ENCODE measurements at places on chromosomes 5 and 9. TPM values are rescaled to one million over a fixed set of nuclear protein-coding genes. Genes with fewer than 3 reads are reported as not detected.

- no peak for DNase-seq
These were observed 103.4 kb downstream of the PSD2 start for GRCh38 chr5:139898981-139899380.

GRCh38 chr9:7935681-7936080 is 136.1 kb upstream of the DMAC1 start:
- no peak for DNase-seq

- no peak for DNase-seq
These were observed 9.7 kb downstream of the RAD1 start for GRCh38 chr5:34905564-34905963.

GRCh38 chr5:174571662-174572397 is 152.6 kb upstream of the MSX2 start:
- DNase-seq, result no peak

DNA sequence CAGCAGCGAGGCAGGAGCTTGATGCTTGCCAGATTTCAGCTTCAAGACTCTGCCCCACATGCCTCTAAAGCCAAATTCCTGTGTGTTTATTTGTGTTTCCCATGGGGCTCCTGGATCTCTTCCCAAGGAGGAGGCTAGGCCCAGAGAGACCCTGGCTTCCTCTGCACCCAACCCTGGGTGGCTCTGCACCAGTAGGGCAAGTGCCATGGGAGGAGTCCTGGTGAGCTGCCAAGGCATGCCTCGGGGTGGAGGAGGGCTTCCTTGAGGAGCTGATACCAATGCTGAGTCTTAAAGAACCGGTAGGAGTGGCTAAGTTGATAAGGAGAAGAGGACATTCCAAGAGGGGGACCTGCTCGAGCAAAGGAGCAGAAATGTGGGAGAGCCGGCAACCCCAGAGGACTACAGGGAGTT is 6.8 kb upstream of the TIFAB start:
- no peak for DNase-seq

DNA sequence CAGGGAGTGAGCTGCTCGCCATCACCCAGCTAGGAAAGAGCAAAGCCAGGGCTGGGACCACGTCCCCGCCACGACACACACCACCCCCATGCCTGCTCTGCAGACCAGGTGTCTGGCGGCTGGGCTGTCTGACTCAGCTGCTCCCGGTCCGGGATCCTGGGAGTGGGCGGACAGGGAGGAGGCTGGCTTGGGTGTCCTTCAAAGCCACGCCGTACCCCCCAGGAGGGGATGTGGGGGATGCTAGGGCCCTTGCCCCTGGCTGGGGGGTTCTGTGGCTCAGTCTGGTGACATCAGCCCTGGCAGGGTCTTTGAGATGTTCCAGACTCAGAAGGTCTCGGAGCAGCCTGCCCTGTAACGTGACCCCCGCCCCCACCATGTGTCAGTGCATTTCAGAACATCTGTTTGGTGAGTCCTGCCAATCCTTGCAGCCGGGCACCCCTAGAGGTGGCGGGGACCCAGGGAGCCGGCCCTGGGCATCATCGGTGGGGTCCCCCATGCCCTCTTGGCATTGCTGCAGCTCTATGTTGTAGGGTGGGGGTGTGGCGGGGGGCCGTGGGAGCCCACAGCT is 62.3 kb downstream of the HMCN2 start:
- no peak for DNase-seq

DNA sequence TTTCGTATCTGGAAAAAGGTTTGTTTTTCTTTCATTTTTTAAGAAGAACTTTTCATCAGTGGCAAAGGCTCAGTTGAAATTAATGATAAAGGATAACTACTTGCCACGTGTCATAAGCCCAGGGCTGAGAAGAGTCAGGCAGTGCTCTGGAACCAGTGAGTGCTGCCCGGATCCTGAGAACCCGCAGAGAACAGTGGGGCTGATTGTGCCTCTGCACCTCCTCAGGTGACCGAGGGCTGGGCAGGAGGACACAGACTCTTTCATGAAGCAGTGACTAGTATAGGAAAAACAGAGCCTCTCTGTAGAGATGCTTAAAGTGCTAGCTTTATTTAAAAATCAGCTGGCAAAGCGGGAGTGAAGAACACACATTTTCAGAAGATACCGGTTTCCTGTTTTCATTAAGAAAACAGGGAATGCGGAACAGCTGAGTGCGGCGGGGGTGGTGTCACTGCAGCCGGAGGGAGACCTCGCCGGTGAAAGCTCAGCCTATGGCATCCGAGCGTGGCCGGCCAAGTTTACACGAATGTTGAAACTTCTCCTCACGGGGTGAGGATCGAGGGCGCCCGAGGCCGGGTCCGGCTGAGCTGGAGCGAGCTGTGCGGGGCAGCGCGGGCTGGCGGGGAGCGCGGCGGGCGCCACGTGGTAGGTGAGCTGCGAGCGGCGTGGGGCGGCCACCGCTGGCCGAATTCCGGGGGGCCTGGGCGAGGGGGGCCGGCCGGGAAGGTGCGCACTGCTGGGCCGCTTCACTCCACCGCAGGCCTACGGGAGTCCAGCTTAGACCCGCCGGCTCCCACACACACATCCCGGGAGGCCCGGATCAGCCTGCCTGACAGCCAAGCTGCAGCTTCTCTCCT is 134.7 kb upstream of the DMRT1 start:
- no peak for DNase-seq

DNA sequence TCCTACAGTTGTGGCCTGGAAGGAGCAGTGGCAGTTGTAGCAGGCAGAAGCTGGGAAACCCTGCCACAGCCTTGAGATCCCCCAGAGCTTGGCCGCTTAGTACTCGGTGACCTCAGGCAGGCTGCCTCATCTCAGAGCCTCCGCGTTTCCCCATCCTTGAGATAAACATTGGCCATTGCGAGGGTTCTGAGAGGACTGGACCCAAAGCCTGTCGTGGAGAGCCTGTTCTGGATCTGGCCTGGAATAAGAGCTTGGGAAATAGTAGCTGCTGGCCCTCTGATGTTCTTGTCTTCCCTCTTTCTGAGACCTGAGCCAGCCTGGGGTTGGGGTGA is 1.3 kb downstream of the MIGA2 start:
- no peak for DNase-seq

DNA sequence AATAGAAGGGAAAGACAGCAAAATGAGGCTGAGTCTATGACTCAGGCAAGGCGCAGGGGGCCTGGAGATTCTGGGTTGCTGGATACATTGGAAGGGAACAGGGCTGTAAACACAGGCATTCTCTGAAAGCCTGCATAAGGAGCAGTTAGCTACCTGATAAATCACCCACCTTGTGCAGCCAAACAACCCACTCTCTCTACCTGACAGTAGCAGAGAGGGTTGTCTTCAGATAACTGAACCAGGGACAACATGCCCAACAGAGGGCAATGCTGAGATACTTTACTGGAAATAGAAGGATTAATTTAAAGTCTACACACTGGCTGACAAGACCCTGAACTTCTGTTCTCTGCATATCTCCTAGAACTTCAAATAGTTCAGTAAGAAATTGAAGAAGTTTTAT is 161.6 kb downstream of the KCTD16 start:
- no peak for DNase-seq

DNA sequence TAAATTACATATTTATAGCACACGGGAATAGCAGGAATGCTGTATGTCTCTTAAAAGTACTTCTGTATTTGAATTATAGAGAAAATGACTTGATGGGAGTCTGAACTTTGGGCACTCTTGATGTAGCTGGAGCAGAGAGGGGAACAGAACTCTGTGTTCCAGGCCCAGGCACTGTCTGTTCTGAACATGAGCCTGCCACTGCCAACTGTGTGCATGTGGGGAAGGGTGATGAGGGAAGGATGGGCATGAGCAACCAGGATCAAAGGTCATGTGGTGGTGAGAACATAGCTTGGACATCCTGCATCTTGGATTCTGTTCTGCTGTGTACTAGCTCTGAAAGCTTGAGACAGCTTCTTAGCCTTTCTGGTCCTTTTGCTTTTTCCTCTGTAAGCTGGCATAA is 16.4 kb upstream of the ZBED3 start:
- DNase-seq, result no peak

GRCh38 chr5:86124333-86124732 is 493.4 kb upstream of the COX7C start:
- no peak for DNase-seq

DNA sequence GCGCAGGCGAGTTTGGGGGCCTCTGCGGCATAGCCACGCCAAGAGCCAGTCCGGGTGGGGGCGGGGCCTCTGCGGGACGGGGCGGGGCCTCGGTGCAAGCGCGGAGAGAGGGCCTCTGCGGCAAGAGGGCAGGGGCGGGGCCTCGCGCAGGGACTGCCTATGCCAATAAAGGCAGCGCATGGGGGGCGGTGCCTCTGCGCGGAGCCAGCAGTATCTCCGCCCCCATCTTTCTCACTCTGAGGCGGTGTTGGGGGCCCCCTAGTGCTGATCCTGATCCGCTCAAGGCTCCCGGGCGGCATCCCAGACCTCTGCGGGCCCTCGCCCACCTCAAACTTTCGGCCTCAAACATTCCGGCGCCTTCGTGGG is 9.2 kb upstream of the GPRIN1 start:
- DNase-seq, result peak; percentile 65

GRCh38 chr9:136578915-136579649 is 33.2 kb upstream of the NOTCH1 start:
- DNase-seq, result no peak

GRCh38 chr9:92098638-92099037 is 16.6 kb downstream of the SPTLC1 start:
- no peak for DNase-seq

DNA sequence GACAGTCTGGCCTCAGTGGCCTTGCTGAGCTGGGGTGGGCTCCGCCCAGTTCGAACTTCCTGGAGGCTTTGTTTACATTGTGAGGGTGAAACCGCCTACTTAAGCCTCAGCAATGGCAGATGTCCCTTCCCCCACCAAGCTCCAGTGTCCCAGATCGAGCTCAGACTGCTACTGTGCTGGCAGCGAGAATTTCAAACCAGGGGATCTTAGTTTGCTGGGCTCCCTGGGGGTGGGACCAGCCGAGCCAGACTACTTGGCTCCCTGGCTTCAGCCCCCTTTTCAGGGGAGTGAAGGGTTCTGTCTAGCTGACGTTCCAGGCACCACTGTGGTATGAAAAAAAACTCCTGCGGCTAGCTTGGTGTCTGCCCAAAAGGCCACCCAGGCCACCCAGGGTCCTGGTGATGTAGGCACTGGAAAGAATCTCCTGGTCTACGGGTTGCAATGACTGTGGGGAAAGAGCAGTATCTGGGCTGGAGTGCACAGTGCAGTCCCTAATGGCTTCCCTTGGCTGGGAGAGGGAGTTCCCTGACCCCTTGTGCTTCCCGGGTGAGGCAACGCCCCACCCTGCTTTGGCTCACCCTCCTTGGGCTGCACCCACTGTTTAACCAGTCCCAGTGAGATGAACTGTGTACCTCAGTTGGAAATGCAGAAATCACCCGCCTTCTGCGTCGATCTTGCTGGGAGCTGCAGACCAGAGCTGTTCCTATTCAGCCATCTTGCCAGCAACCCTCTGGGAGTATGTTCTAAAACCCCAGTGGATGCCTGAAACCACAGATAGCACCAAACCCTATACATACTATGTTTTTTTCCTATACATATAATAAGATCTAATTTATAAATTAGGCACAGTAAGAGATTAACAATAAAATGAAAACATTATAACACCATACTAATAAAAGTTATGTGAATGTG is 95.5 kb downstream of the TMEM161B start:
- DNase-seq, result no peak

Gene BSPRY
- not detected for total RNA-seq

Gene SLC12A7
- 36.6 TPM for total RNA-seq

Gene SLC36A2
- total RNA-seq, result not detected

Gene CNTNAP3B
- 0.37 TPM for total RNA-seq

Gene TMOD1
- total RNA-seq, result 0.86 TPM

Gene LRRC26
- not detected for total RNA-seq

Gene PCDHGC4
- total RNA-seq, result not detected

Gene ESM1
- not detected for total RNA-seq

Gene DPM2
- 26.2 TPM for total RNA-seq

All from T-helper 17 cell (primary cell).